ENCODE measurements at places on chromosomes 12 and 14.
A peak's percentile ranks its signal among the peaks of the same experiment; 100 is the strongest.

- no peak for DNase-seq
These were observed 138.7 kb upstream of the E2F7 start for GRCh38 chr12:77204083-77204482.

DNA sequence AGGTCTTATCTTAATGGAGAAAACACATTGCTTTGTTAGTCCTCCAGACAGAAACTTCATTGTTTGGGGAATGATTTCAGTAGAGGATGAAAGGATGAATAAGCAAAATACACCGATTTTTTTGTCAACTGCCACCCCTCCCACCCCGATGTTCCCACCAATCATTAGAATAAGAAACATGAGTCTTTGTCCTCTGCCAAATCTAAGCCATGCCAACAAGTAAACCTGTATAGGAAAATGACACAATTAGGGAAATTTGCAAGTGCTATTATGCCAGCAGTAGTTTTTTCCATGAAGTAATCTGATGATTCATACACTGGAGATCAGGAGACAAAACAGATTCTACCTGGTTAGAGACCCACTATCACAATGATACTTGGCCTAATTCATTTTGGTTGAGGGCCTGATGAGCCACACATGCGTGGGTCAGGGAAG, 35.9 kb downstream of the FLRT2 start:
- no peak for DNase-seq

DNA sequence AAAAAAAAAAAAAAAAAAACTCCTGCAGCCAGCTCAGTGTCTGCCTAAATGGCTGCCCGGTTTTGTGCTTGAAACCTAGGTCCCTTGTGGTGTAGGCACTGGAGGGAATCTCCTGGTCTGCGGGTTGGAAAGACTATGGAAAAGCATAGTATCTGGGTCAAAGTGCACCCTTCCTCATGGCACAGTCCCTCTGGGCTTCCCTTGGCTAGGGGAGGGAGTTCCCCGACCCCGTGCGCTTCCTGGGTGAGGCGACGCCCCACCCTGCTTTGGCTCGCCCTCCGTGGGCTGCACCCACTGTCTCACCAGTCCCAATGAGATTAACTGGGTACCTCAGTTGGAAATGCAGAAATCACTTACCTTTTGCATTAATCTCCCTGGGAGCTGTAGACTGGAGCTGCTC, 14.3 kb downstream of the PTCSC3 start:
- DNase-seq = no peak

DNA sequence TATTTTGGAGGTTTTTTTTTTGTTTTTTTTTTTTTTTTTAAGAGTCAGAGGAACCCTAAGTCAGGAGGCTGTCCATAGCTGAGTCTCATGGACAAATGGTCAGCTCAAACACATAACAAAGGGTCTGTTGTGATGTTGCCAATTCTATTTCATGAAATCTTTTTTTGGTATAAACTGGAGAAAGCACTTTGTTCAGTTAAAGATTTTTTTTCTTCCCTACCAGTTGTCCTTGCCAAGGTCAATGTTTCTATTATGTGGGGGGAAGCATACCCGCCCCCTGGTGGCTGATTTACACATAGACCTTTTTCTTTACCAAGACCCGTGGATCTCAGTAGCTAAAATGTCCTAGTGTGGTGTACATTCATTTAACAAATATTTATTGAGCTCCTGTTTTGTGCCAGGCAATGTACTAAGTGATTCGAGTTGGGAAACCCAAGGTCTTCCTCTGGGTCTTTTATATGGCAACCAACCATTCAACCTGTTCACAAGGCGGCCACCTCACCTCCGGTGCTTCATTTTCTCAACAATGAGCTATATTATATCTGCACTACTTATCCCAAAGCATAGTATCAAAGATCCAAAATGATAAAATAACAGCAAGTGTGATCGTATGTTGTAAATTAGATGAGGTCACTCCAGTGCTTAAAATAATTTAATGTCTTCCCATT, 214.5 kb downstream of the PAH start:
- DNase-seq = peak; percentile 21

DNA sequence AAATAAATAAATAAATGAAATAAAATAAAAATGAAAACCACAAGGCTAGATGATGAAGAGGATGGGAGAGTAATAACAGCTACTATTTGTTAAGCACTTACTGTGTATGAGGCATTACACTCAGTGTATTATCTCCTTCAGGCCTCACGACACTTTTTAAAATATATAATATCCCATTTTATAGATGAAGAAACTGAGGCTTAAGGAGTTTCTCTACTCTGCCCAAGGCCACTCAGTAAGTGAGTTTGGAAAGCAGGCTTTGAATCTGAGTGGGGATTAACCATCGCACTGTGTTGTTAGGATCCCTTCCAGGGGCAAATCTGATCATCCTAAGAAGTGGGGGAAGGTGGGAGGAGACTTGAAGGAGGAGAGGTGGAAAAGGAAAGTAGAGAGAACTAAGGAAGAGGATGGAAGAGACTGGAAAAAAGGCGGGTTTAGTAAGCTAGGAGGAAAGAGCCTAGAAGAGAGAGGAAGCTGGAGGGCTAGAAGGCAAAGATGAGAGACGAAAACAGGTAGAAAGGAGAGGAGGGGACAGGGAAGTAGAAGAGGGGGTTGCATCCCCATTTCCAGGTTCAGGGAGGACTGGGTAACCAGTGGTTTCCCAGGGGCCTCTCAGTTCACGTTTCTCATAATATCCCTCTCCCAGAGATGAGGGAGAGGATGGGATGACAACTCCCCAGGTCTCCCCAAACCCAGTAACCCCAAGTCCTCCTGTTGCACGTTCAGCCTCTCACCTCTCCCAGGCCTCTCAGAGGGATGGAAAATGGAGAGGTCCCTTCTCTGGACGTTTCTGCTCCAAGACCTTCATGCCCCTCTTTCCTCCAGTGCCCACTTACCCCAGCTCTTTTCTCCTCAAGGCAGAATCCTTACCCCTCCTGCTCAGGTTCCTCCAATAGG, 1.7 kb downstream of the STAT6 start:
- DNase-seq = no peak

GRCh38 chr12:131133994-131134393, 180.3 kb downstream of the ADGRD1 start:
- no peak for DNase-seq

DNA sequence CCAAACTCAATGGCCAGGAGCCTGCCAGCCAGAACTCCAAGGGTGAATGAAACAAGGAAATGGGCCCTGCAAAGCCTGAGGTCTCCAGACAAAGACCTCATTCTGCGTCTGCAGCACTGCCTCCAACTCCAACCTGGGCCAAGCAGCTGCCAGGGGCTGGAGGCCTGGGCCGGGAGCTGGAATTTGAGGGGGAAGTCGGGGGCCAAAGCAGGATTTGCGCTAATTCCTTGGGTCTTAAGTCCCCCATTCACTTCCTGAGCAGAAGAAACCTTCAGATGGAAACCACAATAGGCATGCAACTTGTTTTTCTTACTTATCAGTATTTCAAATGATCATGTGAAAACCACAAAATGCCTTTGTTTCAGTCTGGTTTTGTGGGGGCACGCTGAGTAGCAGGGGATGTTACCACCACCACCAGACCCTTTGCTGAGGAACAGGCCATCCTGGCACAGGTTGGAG, 23.0 kb upstream of the TC2N start:
- no peak for DNase-seq

GRCh38 chr12:75476071-75476470, 4.5 kb upstream of the GLIPR1 start:
- DNase-seq = no peak

DNA sequence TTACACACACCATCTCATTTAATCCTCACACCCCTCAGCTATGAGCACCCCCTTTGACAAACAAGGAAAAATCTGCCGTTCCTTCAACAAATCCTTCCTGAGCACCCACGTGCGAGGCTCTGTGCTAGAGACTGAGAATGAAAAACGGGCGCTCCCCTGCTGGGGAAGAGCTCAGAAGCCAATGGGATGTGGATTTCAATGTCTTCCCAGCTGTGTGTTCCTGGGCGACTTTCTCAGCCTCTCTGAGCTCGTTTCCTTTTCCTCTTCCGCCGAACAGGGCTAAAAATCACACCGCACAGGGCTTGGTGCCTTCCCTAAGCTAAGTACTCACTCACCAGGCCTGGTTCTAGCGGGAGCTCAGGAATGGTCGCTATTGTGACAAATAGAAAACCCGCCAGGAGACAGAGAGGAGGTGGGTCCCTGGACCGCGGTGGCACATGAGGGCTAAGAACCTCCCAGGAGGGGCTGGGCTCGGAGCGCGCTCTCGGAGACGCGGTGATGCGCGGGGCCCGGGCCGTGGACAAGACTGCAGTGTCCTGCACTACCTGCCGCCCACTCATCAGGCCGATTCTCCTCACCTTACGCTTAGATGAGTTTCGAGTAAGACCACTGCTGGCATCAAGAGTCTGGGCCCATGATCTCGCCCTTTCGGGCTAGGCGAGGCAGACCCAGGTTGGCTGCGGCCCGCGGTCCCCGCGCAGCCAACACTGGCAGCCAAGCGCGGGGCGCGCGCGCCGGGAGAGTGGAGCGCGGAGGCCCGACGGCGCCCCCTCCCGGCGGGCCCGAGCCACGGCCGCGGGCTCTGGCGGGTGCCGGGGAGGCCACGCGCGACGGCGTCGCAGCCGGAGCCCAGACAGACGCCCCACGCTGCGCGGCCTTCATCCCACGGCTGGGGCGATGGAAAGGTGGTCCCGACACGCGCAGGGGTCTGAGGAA, 17.0 kb downstream of the ZDHHC22 start:
- peak; percentile 65 for DNase-seq

DNA sequence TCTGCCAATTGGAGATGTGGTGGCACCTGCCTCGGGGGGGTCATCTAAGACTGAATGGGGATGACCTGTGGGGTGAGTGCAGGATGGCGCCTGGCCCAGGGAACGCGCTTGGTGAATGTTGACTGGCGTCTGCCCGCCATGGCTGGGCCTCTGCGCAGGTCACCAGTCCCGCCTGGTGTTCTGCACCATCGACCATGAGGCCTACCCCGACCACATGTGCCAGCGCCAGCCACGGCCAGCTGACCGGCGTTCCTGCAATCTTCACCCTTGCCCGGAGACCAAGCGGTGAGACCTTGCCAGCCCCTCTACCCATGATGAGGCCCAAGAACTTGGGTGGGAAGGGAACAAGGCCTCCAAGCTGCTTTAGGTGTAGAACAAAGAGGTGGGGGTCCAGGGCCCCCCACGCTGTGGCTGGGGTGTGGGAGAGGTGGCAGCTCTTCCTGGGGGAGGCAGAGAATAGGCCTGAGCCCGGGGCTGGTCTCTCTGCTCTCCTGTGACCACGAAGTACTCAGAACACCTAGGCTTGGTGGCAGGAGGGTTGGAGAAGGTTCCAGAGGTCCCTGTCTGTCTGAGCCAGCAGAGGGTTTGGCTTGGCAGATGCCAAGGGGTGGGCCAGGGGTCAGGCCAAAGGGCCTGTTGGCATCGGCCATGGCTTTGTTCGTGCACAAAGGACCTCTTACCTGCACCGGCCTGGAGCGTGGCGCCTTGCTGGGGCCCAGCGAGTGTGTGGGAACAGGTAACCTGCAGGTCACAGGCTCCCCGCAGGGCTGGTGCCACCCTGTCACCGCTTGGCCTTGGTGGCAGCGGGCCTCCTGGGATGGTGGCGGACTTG, 15.4 kb downstream of the PAPLN start:
- DNase-seq = no peak

DNA sequence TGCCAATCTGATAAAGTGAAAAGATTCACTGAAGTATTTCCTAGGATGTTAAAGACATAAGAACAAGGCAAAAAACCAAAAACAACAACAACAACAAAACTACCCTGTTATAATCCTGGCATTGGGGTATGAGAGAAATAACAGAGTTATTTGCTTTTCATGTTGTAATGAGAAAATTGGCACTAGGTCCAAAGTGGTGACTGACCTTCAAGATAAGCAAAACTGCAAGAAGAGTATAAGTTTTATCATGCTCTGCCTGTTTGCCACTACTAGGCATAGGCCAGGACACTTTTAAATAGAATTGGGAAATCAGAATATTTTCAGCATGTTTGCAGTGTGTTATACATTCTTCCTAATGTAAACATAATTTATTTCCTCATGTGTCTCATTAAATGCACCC, 140.1 kb upstream of the CPM start:
- DNase-seq = no peak

- no peak for DNase-seq
These were observed 33.1 kb upstream of the GPATCH2L start for GRCh38 chr14:76118594-76118993.

- no peak for DNase-seq
These were observed 450.0 kb downstream of the FOXG1 start for GRCh38 chr14:29216268-29217232.

- DNase-seq = no peak
These were observed 678 bp upstream of the OAS2 start for GRCh38 chr12:112977641-112978040.

DNA sequence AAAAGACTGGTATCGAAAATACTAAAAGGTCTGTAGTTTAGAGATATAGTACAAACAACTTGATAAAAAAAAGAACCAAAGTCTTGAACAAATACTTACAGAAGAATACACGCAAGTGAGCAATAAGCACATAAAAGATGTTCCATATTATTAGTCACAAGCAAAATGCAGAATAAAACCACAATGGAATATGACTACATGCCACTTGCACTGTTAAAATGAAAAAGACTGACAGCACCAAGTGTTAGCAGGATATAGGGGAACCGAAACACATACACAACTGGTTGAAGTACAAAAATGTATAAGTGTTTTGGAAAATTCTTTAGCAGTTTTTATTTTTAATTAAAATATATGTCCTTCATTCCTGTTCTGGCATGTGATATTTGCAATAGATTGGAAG, 3.6 kb downstream of the CLEC2A start:
- DNase-seq = no peak

DNA sequence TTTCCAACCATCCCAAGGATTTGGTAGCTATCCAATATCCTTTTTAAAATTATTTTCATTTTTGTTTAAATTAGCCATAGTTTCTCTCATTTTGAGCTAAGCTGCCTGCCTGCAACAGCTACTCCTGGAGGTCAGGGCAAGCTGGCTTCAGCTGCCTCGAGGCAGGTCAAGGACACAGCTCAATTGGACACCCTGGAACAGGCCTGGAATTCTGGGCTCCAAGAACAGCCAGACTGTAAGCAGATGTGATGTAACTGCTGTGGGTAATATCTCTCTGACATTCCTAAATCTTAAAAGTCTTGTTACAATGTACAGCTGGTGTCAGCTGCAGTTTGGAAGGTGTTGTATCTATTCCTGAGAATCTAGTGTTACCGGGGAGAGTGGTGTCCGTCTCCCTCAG, 119.8 kb downstream of the KCNK10 start:
- no peak for DNase-seq

DNA sequence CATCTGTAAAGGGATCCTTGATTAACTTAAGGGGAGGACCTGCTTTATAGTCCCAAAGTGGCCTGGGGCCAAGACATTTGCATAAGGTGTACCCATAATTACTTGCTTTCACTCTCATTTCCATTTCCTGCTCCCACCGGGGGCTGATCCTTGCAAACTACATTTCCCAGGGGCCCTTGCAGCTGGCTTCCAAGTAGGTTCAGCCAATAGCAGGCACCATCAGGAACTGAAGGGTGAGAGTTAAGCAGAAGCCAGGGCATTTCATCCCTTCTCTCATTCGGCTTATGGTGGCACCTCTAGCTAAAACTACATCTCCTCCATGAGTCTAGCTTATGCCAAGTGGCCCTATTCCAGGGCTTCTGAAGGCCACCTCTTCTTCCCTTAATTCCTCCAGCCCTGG, 88.8 kb downstream of the CCDC60 start:
- DNase-seq = peak; percentile 8

Measured in nephron progenitor cell (in vitro differentiated cells).